NCI-H524 treated with DMSO at 0.1 percent for 48 hours (cell line): ENCODE measurements at places on chromosomes 5 and 9.

GRCh38 chr5:94623011-94623410 lies 4.5 kb downstream of the SLF1 start:
- no peak for DNase-seq

GRCh38 chr5:132214491-132214890 lies 13.2 kb downstream of the P4HA2 start:
- no peak for DNase-seq

DNA sequence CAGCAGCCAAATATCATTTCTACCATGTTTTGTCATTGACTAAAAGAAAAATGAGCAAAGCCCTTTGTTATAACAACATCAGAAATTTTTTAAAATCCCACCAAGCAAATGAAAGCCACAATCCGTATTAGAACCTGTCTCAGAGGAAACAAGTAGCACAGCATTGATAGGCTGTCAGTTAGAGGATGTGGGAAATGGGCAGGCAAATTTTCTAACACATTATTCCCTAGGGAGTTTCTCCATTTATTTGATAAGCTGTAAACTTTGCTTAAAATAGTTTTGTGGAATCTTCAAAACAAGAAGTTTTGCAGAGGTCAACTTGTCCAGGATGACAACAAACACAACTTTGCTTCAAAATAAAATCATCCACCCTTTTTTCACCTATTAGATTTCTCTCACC lies 53.6 kb upstream of the APC start:
- DNase-seq, result no peak

DNA sequence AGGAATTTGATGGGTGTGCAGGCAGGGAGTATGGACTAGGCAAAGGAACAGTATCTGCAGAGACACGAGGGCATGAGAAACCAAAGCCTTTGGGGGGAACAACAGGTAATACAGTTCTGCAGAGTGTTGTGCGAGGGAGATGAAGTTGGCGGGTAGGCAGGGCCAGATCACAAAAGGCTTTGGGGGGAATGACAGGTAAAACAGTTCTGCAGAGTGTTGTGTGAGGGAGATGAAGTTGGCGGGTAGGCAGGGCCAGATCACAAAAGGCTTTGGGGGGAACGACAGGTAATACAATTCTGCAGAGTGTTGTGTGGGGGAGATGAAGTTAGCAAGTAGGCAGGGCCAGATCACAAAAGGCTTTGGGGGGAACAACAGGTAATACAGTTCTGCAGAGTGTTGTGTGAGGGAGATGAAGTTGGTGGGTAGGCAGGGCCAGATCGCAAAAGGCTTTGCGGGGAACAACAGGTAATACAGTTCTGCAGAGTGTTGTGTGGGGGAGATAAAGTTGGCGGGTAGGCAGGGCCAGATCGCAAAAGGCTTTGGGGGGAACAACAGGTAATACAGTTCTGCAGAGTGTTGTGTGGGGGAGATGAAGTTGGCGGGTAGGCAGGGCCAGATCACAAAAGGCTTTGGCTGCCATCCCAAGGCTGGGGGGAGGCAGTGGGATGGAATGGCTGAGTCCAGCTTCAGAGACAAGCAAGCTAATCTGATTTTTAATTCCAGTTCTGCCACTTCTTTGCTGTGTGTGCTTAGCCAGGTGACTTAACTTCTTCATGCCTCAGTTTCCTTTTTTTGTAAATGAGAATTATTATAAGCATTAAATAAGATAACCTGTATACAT lies 33.0 kb downstream of the FRMPD1 start:
- DNase-seq, result no peak

DNA sequence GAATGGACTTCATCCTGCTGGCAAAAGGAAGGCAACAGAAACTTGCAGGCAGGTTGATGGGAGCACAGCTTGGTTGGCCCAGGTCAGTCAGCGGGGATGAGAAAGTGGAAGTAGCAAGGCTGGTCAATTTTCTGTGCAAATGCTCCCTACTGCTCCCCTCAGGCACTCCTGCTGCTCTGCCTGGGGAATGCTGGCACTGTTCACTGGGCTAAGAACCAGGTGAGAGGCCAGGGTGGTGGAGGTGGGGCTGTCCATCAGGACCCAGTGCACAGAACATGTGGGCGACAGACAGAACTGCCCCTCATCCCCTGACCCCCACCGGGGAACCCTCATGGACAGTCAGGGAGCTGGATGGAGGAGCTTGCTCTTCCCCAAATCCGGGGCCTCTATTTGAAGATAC lies 593.1 kb downstream of the IRX1 start:
- DNase-seq, result no peak

DNA sequence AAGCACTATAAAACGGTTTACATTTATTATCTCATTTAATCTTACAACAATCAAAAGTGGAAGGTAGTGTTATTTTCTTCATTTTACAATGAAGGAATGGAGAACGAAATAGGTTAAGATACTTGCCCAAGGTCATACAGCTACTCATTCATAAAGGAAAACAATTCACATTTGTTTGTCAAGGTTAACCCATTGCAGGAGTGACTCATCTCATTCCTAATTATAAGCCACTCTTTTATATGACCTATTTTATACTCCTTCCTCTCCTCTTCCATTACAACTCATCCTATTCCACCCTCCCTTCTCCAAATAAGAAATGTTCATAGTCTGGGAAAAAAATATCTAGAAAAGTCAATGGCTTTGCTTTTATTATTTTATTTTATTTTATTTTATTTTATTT lies 29.6 kb downstream of the CRHBP start:
- DNase-seq, result no peak

GRCh38 chr5:97854871-97855762 lies 672.1 kb upstream of the RIOK2 start:
- no peak for DNase-seq

DNA sequence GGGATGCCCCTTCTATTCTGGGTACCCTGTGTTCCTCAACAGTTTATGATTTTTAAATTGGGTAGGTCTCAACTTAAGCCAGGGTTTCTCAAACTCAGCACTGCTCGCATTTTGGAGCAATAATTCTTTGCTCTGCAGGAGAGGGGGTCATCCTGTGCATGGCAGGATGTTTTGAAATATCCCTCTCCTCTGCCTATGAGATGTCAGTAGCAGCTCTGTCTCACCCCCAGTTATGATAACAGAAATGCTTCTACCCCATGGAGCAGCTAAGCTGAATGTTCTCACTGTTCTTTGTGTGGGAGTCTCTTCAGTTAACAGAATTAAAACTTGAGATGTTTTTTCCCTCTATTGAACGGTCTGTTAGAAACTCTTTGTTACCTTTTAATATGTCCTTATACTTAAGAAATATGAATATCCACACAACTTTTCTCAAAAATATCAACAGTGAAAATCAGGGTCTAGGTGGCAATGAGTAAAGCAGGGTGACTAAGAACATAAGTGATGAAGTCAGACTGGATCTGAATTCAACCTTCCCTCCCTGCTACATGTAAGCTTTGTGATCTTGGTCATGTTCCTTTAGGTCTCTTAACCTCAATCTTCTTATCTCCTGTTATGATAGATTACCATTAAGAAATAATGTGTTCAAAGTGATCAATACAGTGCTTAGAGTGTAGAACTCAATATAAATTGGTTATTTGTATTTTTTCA lies 89.0 kb downstream of the CAMK4 start:
- DNase-seq, result no peak

DNA sequence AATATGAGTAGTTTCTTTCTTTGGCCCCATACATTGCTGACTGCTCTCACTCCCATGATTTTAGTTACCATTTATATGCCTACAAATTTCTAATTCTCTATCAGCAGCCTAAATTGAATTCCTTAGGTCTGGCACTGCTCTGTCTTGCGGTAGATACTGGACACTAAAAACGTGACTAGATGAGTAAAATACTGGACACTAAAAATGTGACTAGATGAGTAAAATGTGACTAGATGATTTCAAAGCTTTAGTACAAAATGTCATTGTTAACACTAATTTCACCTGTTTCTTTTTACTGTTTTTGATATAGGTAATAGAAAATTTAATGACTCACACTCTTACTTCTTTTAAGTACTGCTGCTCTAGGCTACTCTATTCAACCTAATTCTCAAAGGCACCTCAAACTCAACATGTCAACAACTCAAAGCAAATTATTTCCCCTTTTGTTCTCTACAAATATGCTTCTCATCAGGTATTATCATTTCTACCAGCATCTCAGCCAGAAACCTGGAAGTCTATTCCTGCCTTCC lies 31.4 kb upstream of the GOLGA1 start:
- DNase-seq, result no peak

DNA sequence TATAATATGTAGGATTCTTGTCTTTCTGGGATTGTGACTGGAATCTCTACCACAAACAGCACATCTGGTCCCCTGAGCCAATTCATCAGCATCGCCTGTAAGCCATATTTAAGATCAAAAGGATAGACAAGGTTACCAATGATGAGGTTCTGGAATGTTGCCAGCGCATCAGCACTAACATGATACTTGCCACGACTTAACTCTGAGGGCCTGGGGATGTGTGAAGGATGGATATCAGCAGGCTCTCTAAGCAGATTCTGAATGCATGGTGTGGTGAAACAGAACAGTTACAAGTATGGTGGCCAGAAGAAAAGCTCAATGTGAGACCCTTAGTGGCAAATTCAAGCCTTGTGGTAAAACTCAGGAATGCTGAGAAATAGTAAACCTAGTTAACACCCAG lies 143.0 kb downstream of the XRCC4 start:
- DNase-seq, result peak; percentile 9

- no peak for DNase-seq
Observed at GRCh38 chr5:77311214-77311571, 100.7 kb downstream of the PDE8B start.

GRCh38 chr5:115461506-115462290 lies 82.9 kb downstream of the FEM1C start:
- no peak for DNase-seq

GRCh38 chr5:129724647-129725046 lies 23.2 kb upstream of the MINAR2 start:
- no peak for DNase-seq

DNA sequence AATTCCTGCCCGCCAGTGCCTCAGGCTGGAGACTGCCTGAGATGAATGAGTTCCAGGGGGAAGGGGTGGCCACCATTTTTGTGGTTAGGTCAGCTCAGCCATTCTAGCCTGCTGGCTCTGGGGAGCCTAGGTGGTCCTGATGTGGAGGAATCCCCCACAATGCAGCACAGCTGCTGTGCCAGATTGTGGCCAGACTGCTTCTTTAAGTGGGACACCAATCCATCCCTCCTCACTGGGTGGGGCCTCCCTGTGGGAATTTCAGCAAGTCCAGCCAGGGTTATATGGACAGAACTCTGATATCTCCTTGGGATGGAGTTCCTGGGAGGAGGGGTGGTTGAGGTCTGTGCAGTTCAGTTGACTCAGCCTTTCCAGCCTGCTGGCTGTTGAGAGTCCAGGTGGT lies 51.2 kb upstream of the DAP start:
- DNase-seq, result no peak

DNA sequence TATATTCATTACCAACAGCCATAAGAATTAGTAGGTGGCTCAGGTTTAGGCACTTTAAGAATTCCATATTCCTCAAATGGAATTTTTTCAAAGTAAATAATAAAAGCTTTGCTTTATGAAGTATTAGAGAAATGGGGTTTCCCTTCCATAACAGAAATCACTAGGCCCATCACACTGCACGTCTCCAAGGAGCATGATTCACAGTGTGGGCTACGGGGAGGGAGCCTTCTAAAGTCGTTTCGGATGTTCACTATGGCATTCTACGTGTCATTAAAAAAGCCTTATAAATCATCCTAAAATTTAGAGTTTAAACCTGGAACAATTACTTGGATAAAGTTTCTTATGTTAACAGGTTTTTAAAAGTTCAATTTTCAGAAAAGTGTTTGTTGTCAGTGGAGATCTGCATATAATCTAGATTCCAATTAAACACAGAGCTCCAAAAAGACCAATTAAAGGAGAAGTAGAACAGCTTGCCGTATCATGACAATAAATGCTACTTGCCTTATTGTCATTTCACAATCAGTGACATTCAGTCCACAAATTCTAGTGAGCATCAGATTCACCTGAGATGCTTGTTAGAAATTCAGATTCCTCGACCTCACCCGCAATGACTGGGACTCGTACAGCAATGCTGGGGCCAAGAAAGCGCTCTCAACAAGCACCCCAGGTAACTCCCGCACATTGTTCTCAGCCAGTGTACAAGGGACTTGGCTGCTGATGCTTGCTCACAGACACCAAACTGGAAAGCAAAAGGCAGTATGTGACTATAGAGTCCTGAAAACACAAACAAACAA lies 115.7 kb downstream of the NFIB start:
- DNase-seq, result no peak

DNA sequence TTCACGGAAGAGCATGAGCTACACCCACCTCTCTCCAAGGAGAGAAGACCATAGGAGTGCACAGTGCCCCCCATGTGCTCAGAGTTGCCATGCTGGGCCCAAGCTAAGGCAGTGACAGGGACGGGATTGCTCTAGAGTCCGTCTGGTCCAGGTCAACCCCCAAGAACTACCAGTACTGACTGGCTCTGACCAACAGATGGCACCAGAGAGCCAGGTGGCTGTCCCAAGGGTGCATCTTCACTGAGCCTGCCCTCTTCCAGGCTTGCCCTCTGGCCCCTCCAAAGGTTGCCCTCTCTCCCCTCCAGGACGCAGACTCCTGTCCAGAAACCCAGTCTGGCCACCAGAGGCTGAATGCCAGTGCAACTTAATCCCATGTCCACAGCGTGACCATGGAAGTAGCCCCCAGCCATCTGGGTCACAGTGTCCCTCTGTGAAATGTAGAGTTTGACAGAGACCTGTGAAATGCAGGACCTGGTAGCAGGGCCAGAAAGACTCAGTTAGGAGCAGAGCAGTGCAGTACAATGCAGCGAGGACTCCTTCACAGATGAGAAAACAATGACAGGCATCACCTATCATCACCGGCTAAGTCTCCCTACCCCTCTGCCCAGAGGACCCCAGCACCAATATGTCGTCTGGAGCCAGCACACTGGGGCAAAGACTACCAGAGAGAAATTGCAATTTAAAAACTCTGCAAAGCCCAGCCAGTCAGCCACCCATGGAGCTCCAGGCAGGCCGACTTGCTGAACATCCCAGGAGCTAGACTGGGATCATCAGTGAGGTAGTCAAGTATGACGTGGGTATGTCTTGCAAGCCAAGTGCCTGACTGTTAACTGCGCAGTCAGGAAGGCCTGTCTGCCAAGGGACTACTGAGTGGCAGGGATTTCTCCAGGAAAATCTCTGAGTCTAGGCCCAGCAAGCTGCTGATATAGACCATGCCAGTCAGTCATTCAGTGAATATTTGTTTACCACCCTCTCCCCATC lies 7.7 kb upstream of the SKP1 start:
- DNase-seq, result no peak

- no peak for DNase-seq
Observed at GRCh38 chr5:55720188-55720703, 8.1 kb upstream of the SLC38A9 start.

DNA sequence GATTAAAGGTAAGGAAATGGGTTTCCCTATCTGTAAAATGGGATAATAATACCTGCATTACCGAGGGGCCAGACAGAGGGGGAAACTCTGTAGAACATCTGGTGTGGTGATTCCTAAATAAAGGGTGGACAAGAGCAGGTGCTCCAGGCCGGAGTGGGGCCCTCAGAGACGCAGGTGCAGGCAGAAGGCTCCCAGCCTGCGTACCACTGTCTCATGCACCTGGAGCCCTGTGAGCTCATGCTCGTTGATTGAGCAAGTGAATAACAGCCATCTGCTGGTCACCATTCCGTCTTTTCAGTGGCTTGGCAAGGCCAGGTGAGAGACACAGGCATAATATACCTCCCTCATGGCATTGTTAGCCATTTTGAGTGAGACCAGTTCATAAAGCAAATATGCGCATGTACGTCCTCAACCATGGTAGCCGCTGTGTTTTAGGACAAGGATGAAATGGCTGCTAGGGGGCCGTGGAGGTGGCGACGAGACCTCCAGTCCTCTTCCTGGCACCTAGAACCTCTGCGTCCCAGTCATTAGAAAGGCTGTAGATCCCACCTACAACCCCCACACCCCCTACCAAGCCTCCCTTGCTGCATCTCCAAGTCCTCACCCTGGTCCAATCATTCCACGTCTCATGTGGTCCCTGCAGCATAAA lies 198.0 kb upstream of the MVB12B start:
- DNase-seq, result no peak
